ENCODE measurements at places on chromosomes 11 and 22. TPM values are rescaled to one million over a fixed set of nuclear protein-coding genes. Genes with fewer than 3 reads are reported as not detected.
A peak's percentile ranks its signal among the peaks of the same experiment; 100 is the strongest.

DNA sequence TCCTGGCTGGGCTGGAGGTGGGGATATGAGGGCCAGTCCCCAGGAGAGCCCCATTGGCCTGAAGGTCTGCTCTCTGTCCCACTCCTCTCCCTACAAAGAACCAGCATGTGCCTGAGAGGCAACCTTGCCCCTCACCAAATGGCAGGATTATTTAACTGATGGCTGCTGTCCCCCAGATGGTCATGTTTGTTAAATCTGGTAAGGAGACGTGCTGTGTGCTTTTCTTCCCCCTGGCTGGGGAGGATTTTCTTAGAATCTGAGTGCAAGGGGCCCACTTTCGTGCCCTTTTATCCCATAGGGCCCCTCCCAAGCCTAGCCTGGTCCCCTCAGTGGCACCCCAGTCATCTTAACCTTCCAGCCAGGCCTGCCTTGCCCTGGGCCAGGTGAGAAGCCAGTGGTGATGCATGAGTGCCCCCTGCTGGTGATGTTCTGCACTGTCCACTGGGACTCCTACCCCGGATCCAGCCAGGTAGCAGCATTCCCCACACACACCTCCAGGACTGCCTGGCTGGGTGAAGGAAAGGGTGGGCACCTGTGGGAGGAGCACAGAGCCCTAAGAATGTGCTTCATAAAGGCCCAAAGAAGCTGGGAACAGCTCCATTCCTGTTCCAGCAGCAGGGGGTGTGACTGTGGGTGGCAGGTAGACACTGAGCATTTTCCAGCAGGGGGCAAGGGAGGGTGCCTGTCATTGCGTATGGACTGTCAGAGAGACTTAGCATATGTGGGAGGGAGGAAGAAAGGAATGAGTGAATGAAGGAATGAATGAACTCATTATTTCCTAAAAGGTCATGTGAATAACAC is 28.9 kb downstream of the MFNG start:
- peak; percentile 54 for DNase-seq

GRCh38 chr11:134615041-134615615 is 203.1 kb upstream of the B3GAT1 start:
- no peak for DNase-seq

GRCh38 chr11:42576318-42576717 is 735.5 kb upstream of the API5 start:
- no peak for DNase-seq

- DNase-seq: peak; percentile 65
Measured at GRCh38 chr22:29109822-29110221, 37.0 kb downstream of the KREMEN1 start.

DNA sequence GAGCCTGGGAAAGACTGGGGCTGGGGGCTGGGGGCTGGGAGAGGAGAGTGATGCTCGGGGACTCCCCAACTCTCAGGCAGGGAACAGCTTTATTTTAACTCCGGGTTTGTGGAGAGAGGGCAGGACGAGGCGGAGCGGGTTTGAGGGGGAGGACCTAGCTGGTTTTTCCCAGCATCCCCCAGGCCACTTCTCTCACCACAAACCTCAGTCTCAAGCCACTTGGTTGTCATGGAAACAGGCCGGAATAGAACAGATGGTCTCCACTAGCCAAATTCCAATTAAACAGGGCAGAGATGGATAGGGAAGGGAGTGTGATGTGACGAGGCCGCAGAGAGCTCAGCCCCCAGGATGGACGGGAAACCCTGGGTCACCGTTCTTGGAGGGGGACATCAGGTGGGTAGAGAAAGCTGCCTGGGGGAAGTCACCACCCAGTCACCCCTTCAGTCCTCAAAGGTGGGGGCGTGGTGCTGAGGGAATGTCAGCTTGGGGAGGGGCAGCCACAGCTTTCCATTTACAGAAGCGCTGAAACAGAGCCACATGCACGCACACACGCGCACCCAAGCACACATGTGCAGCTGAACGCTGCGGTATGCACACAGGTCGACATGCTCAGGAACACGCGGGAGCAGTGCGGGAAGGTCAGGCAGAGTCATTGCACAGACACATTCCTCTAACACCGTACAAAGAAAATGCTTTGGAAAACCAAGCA is 19.2 kb downstream of the NECTIN1 start:
- DNase-seq: peak; percentile 87

DNA sequence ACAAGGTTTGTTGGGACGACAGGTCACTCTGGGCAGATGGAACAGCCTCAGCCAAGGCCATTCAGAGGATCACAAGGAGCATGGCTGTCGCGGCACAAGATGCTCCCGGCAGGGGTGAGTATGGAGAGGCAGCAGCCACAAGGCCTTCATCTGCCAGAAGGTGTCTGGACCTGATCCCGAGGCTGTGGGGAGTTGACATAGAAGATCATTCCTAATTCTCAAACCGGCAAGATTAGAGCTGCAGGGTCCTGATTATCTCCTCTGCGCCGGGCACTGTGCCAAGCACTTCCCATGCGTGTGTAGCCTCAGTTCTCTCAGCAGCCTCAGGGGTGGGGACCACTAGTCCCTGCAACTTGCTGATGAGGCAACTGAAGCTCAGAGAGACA is 32.3 kb upstream of the RFPL3 start:
- no peak for DNase-seq

DNA sequence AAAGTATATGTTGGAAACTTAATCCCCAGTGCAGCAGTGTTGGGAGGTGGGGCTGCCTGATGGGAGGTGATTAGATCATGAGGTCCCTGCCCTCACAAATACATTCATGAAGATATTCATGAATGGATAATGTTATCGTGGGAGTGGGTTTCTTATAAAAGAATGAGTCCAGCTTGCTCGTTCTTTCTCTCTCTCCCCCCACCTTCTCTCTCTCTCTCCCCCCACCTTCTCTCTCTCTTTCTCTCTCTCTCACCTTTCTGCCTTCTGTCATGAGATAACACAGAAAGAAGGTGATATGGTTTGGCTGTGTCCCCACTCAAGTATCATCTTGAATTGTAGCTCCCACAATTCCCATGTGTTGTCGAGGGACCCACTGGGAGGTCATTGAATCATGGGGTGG is 66.7 kb upstream of the NUP50 start:
- DNase-seq: no peak

OR8H3 gene
- not detected for polyA plus RNA-seq

LRRC56 gene
- polyA plus RNA-seq: 4.3 TPM
